ENCODE measurements at places on chromosomes 7 and 10.

DNA sequence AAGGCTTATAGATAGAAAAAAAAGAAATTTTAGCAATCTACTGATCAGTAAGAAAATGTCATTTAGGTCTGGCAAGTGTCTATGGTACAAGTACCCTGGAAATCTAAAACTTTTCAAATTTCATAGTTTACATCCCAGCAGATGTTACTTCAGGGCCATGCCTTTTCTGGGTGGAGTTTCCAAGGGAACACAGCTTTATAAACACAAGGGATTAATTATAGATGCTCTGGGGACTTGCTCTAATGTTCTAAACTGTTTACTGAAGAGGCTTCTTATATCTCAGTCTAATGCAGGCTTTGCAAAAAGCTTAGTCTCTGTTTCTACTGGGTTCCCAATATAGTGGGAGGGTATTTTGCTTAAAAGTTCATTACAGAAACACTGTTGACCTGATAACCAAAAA is 3.1 kb downstream of the CD36 start:
- no peak for DNase-seq

GRCh38 chr10:108736111-108736510 is 1187.2 kb downstream of the XPNPEP1 start:
- no peak for DNase-seq

DNA sequence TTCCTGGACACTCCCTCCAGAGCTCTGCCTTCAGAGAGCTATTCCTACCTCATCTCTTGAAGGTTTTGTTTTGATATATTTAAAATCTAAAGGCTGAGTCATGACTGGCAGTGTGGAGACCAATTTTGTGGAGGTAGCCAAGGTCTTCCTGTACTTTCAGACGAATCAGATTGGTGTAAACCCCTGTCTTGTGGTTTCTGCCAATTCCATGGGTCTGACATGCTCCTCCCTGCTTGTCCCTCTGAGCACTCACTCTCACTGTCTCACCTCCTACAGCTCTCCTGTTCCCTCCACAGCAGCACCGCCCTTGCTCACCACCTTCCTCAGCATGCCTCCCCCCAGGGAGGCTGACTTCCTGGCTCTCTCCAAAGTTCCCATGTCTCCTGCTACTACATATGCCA is 179.8 kb downstream of the NPSR1 start:
- no peak for DNase-seq

GRCh38 chr7:100221231-100221718 is 1.5 kb downstream of the PVRIG start:
- peak; percentile 88 for DNase-seq

DNA sequence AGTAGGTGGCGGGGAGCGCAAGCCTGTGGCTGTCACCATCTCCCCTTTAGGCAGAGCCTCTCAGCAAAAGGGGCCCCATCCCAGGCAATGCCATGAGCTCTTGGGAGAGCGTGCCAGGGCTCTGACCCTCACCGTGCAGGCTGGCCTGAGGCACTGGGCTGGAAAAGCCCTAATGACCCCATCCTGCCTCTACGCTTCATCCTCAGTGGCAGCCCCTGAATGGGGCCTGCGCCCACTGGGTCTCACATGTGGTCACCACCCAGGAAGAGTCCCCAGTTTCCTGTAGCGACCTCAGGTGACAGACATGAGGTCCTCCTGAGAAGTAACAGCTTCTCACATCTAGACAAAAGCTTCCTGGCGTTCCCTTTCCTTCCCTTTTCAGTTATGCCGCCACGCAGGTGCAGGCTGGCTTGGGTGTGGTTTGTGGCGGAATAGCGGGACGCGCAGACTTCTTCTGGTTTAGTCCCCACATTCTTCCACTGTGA is 59.2 kb downstream of the CLEC2L start:
- no peak for DNase-seq

- DNase-seq = no peak
These were observed 231.8 kb upstream of the CACNA2D1 start for GRCh38 chr7:82675396-82675795.

GRCh38 chr10:33234831-33235237 is 99.6 kb downstream of the NRP1 start:
- DNase-seq = no peak

DNA sequence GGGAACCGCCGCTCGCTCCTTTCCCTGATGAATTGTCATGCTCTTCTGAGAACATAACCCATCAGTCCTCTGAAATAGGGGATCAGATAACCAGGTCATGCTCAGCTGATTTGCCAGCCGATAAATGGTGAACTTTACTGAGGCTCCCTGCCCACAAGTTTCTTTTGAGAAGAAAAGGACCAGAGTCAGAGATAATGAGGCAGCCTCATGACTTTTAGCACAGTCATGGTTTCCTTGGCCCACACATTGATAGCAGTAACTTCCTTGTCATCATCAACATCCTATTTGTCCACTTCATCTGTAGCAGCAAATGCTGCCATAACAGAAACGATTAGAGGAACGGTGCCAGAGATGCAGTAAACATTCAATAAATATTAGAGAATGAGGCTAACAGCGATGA is 509.0 kb downstream of the GATA3 start:
- DNase-seq = no peak

DNA sequence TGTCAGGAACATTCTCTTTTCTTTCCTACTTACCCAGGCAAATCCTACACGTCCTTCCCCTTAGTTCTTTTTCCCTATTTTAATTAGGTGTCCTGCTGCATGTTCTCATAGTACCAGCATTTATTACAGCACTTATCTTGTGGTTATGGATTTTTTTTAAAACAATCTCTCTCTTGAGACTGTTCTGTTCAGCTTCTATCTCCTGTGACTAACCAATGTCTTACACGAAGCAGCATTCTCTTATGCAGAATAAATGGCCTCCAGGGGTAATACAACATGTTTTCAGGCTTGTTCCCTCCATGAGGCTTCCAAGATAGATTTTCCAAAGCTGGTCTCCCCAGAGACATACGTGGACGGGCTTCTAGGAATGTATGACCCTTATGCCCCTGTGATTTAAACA is 1096.1 kb upstream of the CELF2 start:
- no peak for DNase-seq

- no peak for DNase-seq
These were observed 305.1 kb downstream of the PTPRN2 start for GRCh38 chr7:158282461-158283001.

DNA sequence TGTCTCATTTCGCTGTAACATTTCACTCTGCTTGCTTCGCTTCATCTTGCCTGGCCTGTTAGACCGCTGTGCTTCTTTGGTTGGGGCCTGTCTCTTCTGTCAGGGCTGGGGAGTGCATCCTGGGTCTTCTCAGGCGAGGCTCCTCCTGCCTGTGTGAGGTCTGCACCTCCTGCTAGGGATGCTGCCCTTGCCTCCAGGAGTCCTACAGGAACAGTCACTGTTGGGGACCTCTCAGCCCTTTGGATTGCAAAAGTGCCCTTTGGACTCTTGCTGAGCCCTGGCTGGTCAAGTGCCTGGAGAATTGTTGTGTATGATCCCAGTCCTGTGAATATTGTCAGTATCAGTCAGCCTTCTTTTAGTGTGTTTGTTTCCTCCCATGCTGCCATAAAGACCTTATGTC is 84.1 kb downstream of the MDFIC start:
- DNase-seq = no peak

GRCh38 chr7:137820677-137821420 is 25.9 kb downstream of the DGKI start:
- DNase-seq = no peak

- DNase-seq = no peak
These were observed 1.4 kb upstream of the COBL start for GRCh38 chr7:51318001-51318400.

- DNase-seq = no peak
These were observed 370.8 kb downstream of the CDC14C start for GRCh38 chr7:49295146-49295545.

DNA sequence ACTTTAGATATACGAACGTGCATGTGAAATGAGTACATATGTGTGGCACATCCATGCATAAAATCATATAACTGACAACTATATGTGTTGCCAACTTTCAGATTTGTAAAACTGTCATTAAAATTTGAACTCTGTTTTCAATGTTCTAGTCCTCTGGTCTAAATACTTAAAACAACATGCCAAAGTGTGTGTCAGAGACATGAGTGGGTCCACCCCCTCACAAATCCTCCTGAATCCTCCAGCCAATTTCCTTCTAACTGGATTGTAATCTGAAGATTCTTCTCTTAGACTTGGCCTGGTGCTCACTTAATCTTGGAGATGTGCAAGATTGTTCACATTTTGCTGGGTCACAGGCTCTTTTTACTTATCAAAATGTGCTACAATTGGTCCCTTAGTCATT is 184.1 kb downstream of the RELN start:
- no peak for DNase-seq

- DNase-seq = no peak
These were observed 38.9 kb upstream of the BAMBI start for GRCh38 chr10:28638392-28638791.

DNA sequence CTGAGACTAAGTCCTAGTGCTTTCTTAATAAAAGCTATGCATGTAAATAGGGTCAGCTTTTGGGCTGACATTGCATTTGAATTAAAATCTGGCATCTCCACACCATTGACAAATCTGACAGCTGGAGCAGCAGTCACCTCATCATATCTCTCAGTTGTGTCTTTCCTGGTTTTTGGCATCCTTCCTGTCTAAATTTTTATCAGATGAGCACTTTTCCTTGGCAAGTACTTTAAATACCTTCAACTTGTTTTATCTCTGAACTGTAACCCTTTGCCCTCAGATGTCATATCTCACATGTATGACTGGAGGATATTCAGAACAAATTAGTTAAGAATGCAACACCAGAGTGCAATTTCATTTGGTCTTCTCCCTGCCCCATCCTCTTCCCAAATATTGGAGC is 1066.2 kb downstream of the LRMDA start:
- DNase-seq = no peak

- no peak for DNase-seq
These were observed 43.9 kb downstream of the TNS3 start for GRCh38 chr7:47537716-47538675.

GRCh38 chr7:70951271-70951962 is 180.5 kb upstream of the GALNT17 start:
- DNase-seq = no peak

- no peak for DNase-seq
These were observed 131.9 kb downstream of the NRCAM start for GRCh38 chr7:108324053-108325038.

GRCh38 chr10:110704070-110704469 is 59.9 kb downstream of the RBM20 start:
- no peak for DNase-seq

DNA sequence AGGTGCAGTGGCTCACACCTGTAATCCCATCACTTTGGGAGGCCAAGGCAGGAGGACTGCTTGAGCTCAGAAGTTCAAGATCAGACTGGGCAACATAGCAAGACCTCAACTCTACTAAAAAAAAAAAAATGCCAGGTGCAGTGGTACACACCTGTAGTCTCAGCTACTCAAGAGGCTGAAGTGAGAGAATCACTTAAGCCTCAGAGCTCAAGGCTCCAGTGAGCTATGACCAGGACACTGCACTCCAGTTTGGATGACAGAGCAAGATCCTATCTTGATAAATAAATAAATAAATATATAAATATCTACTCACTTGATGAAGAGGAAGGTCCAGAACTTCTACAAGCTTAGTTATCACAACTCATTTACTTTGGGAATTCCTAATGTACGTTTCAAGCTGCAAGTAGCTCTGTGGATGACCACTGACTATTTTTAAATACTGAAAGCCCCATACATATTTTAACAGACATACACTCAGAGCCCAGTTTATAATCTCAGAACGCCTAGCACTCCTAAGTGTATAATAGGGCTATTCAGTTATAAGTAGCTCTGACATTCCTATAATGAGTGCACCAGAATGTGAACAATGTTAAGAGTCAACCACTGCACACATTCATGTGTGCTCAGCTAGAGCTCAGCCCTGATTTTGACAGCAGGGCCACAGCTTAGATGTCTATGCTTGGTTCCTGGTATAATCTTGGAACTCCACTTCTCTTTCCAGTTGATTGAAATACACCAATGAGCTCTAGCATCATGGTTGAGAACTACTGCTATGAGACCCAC is 119.1 kb downstream of the CUBN start:
- no peak for DNase-seq

GRCh38 chr10:131744346-131744745 is 156.5 kb upstream of the PPP2R2D start:
- DNase-seq = no peak

Data from CD4-positive, alpha-beta T cell treated with Interleukin-6 for 4 hours (primary cell).